Myometrial cell (primary cell): ENCODE measurements at places on chromosomes 16 and 17. TPM values are rescaled to one million over a fixed set of nuclear protein-coding genes. Genes with fewer than 3 reads are reported as not detected.

The SMG1 gene
- 17.9 and 20.7 TPM in 2 replicates for total RNA-seq

The GRAP gene
- total RNA-seq: under 0.01 TPM in 1 of 2 replicates, not detected in the other

The CYGB gene
- total RNA-seq: 13.1 and 18.7 TPM in 2 replicates

The INTS2 gene
- 9.6 and 17.0 TPM in 2 replicates for total RNA-seq

The PIGS gene
- total RNA-seq: 57.8 and 64.9 TPM in 2 replicates

The ZNF423 gene
- under 0.01 and 0.18 TPM in 2 replicates for total RNA-seq

The NLRC3 gene
- not detected in 2 replicates for total RNA-seq

The DNAH17 gene
- not detected in 2 replicates for total RNA-seq

The MPO gene
- total RNA-seq: not detected in 2 replicates

The ABCC11 gene
- 0.29 TPM in 1 of 2 replicates, not detected in the other for total RNA-seq

The PRSS27 gene
- 0.29 and 0.35 TPM in 2 replicates for total RNA-seq

The CCL2 gene
- total RNA-seq: 14.7 and 32.3 TPM in 2 replicates

The OR3A3 gene
- not detected in 2 replicates for total RNA-seq

The CLEC10A gene
- total RNA-seq: not detected in 2 replicates

The C16orf89 gene
- total RNA-seq: 0.29 TPM in 1 of 2 replicates, not detected in the other

The ZC3H18 gene
- total RNA-seq: 9.4 and 11.2 TPM in 2 replicates

The ATP2A1 gene
- total RNA-seq: 0.29 TPM in 1 of 2 replicates, not detected in the other

The KRT12 gene
- under 0.01 TPM in 1 of 2 replicates, not detected in the other for total RNA-seq

The KRTAP1-5 gene
- 15.4 and 18.2 TPM in 2 replicates for total RNA-seq

The AOC2 gene
- under 0.01 and 0.29 TPM in 2 replicates for total RNA-seq

The MED13 gene
- 19.6 and 20.2 TPM in 2 replicates for total RNA-seq

The KRT40 gene
- total RNA-seq: not detected in 2 replicates

The ITGAL gene
- not detected in 2 replicates for total RNA-seq

The DNAH9 gene
- not detected in 2 replicates for total RNA-seq

The AANAT gene
- not detected in 2 replicates for total RNA-seq

The SCN4A gene
- 6.4 TPM in 1 of 2 replicates, not detected in the other for total RNA-seq

The MOSMO gene
- 18.7 and 33.1 TPM in 2 replicates for total RNA-seq

The CHST4 gene
- not detected in 2 replicates for total RNA-seq

The DOC2B gene
- total RNA-seq: not detected in 2 replicates

The KIF19 gene
- not detected in 2 replicates for total RNA-seq

The HERPUD1 gene
- total RNA-seq: 133 and 180 TPM in 2 replicates

The ITGB4 gene
- total RNA-seq: not detected in 2 replicates

The FOXN1 gene
- not detected in 2 replicates for total RNA-seq

The SDR42E2 gene
- total RNA-seq: not detected in 2 replicates

The PIMREG gene
- 98.9 and 112 TPM in 2 replicates for total RNA-seq

The CCL4 gene
- total RNA-seq: not detected in 2 replicates

The MT1M gene
- 9.0 and 9.8 TPM in 2 replicates for total RNA-seq

The ABCA5 gene
- total RNA-seq: 5.5 and 7.5 TPM in 2 replicates

The HS3ST3B1 gene
- 5.8 and 7.5 TPM in 2 replicates for total RNA-seq

The NLE1 gene
- total RNA-seq: 14.7 and 47.9 TPM in 2 replicates

The KCNG4 gene
- total RNA-seq: not detected in 2 replicates

The ALDH3A1 gene
- not detected in 2 replicates for total RNA-seq

The SBK1 gene
- total RNA-seq: 0.58 TPM in 1 of 2 replicates, not detected in the other

The CDH11 gene
- total RNA-seq: 72.9 and 155 TPM in 2 replicates

The PDILT gene
- not detected in 2 replicates for total RNA-seq
